ENCODE measurements at places on chromosomes 13 and 19.

DNA sequence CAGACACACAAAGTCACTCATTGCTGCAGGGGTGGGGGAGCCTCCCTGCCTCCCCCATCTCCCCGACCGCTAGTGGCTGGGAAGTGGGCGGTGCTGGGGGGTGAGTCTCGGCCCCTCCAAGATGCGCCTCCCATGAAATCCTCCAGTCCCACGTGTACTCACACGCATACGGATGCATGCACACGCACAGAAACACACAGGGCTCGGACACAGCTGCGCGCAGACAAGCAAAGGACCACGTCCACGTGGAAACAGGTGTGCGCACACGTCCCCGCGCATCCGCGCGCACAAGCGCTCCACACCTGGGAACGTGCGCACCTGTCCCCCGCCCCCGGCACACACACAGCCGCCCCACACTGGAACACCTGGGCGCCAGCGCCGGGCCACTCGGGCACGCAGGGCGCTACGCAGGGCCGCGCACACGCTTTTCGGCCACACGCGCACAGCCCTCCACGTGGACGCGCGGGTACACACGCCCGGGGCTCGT, 687 bp downstream of the MATK start:
- no peak for DNase-seq

DNA sequence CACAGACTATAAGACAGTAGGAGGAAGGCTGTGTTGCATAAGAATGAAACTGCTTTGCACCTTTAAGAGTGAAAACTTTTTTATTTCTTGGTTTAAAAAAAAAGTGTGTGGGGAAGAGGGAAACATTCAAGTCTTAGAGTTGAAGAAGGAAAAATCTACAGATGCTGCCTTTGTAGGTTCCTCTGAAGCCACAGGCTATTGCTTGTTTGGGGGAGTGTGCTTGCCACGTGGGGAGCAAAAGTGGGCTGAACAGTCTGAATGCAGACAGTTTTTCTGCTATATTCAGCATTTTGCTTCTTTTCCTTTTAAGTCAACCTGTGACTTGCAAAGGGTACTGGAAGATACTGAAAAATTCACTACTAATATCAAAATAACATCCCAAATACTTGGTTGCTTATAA, 36.9 kb downstream of the EFNB2 start:
- no peak for DNase-seq

DNA sequence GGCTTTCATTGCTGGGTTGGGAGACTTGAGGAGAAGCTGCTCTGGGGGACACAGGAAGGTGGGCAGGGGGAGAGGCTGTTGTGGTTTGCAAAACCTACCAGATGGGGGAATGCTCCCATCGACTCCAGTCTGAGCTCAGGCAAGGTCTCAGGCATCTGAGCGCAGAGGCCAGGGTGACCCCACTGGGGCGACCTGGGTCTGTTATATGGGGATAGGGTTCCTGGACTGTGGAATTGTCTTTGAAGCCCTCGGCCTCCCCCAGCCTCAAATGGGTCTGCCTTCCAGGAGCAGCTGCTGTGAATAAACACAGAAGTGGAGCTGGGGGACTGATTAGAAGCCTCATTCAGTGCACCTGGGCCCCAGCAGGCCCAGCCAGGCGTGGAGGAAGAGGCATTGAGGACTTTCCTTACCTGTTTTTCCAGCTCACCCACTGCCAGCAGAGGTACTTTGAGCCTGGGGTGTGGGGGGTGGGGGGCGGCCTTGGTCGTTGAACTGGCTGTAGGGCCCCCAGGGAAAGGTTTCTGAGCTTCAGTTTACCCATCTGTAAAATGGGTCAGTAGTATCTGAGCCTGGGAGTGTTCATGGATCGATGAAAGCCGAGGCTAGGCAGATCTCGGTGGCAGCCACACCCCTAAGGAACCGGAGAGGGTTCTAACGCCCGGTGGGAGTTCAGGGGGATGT, 1.4 kb downstream of the CERS4 start:
- no peak for DNase-seq

DNA sequence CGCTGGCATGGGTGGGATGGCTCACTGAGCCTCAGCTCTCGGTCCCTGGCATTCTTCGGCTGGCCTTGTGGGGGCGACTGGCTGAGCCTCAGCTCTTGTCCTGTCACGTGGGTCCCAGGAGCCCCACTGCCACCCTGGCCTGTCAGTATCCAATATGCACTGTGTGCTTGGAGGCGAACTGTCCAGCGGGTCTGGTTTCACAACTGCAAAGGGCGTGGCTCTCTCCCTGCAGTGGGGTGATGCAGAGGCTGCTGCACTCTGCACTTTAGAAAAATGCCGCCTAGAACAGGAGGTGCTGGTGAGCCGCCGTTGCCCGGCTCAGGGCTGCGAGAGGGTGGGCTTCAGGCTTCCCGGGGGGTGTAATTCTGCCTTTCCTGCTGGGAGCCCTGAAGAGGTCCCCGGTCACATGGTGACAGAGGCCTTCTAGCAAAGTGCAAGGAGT, 17.0 kb upstream of the TMEM255B start:
- peak; percentile 57 for DNase-seq

- no peak for DNase-seq
These were observed 25.9 kb downstream of the RXFP2 start for GRCh38 chr13:31765138-31765785.

DNA sequence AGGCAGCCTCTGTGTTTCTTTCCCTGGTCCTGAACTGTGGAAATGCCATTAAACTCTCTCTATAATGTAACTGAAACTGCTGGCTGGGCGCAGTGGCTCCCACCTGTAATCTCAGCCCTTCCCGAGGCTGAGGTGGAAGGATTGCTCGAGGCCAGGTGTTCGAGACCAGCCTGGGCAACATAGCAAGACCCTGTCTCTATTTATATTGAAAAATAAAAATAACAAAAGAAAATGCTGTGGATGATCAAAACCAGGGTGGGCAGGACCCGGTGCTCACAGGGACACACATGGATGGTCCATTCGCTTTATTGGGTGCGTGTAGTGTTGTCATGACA, 3.5 kb downstream of the MPV17L2 start:
- no peak for DNase-seq

DNA sequence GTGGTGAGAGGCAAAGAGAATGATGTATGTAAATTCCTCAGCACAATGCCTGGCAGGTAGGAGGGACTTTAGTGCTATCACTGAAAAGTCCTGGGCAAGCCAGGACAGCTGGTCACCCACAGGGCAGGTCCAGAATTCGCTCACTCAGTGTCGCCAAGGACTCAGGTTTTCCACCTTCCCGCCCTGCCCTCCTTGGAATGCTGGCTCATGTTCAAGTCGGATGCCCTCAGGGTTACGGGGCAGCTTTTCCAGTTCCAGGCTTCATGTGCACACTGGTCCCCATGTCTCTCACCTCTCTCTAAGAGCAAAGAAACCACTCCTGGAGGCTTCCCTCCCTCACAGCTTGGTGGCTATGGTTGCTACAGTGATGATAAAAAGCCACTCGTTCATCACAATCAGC, 24.8 kb upstream of the NAXD start:
- no peak for DNase-seq

DNA sequence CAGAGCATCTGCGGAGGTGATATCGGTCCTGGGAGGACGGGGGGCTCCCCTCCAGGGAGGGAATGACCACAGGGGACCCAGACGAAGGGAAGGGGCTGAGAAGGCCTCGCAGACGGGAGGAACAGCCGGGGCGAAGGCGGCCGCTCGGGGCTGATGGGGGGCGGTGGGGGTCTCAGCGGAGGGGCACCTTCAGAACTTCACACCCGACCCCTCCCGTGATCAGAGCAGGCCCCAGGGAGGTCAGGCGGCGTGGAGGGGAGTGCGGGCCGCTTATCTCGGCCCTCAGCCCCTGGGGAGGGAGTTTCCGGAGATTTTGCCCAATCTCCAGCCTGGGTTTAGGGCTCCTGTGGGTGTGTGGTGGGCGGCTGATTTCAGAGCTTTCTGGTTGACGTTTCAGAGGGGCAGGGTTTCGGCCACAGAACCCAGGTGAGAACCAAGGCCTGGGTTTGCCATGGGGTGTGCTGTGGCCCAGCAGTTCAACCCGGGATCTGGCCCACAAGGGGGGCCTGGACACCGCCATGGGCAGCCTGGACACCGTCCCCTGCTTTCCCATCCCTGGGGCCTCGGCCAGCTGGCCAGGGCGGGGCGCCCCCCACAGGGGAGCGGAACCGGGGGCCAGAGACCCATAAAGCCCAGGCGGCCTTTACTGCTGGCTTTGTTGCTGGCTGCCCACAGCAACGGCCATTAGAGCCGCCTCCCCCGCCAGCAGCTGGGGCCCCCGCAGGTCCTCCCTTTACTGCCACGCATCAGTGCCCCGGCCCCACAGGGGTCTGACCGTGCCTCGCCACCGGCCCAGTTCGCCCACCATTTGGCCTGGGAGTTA, 29.0 kb downstream of the ARID3A start:
- peak; percentile 75 for DNase-seq

DNA sequence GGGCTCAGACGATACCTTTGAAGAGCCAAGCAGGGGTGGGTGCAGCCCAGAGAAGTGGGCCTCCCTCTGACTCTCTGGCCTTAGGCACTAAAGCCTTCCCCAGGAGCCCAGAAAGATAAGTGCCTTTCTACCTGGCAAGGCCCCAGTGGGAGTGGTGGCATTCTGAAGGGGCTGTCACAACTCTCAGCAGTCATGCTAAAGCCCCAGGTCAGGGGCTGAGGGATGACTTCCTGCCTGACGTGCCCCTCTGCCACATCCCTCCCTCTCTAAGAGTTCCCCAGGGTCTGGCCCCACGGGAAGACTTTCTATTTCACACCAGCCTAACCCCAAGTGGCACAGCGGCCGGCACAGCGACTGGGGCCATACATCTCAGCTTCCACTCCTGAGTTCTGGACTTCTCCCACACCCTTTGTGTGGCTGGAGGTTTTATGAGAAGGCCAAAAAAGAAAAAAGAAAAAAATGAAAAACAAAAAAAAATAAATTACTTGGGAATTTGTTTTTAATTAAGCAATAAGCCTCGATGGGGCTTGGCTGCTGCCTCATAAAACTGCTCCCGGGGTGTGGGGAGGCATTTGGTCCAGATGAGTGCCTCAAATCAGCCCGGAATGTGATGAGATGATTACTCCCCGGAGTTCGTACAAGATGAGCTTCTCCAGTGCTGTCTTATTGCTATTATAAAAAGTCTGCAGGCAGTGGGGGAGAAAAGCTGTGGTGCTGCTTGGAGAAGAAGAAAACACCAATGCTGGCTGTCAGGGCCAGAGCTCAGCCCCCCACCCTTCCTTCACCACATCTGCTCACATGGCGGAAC, 28.5 kb upstream of the PLEKHF1 start:
- DNase-seq, result no peak

- no peak for DNase-seq
These were observed 11.2 kb downstream of the KDM4B start for GRCh38 chr19:4980067-4980466.

DNA sequence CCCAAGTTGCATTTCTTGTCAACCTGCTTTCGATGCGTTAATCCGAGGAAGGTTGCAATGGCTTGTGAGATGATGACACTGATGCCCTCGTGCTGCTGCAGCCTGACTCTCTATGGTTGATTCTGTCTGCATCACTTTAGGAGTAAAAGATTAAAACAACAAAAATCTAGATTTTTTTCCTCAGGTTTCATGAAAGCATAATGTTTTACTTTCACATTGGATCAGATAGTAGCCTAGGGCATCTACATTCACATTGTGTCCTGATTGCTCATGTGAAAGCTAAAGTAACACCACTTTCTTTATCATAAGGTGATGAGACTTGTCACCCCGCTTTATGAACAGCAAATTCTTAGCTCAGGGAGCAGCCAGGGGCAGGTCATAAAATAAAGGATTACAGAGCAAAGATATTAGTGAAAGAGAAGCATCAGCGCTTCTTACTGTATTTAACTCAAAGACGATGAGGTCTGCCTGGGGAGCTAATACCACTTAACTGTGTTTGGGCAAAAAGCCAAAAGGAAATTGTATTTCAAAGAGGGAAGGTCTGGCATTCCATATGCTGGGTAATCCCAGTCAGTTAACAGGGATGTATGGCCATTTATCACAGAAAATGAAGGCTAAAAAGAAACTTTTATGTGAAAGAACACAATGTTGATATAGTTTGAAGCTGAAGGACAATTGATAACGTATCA, 270.5 kb downstream of the GPC6 start:
- no peak for DNase-seq

DNA sequence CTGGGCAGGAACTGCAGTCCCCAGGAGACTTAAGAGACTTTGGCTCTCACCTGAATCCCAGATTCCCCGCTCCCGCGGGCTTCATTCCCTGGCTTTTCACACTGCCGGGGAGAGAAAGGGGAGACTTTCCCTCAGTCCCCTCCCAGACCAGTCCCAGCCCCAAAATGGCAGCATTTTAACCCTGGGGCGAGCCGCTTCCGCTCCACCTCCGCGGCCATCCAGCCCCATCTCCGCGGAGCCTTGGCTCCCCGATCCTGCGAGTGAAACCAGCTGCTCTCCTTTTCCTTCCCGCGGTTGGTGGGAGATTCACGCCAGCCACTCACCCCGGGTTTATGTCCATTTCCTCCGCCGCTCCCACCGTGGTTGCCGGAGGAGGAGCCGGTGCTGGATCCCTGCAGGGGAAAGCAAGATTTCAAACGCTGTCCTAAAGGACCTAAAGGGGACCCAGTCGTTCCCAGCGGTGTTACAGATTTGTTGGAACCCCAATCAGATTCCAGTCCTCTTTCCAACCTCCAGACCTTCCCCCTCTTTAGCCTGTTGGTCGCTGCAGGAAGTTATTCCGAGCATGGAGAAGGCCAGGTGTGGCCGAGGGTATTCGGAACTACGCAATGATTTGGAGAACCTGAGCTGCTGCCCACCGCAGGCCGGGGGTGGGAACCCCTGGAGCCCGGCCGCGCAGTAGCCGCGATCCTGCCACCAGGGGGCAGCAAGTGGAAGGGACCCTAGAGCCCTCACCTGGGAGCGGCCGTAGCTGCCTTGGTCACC, 3.4 kb downstream of the DMKN start:
- peak; percentile 96 for DNase-seq

- DNase-seq, result no peak
These were observed 334.0 kb downstream of the LIG4 start for GRCh38 chr13:107881362-107881761.

DNA sequence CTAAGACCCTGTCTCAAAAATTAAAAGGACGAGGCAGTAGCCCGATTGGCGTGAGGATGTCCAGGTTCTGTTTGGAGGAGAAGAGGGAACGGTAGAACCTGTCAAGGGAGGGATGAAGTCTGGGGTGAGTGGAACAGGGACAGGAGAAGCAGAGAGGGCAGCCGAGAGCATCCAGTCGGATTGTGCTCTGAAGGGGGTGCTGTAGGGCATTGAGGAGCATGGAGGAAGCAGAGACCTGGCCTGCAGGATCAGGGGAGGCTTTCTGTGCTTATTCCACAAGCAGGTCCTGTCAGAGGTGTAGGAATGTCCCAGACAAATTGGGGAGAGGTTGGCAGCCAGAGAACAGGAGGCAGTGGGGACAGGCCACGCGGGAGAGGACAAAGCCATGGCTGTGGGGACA, 14.1 kb downstream of the AP2A1 start:
- DNase-seq, result no peak

DNA sequence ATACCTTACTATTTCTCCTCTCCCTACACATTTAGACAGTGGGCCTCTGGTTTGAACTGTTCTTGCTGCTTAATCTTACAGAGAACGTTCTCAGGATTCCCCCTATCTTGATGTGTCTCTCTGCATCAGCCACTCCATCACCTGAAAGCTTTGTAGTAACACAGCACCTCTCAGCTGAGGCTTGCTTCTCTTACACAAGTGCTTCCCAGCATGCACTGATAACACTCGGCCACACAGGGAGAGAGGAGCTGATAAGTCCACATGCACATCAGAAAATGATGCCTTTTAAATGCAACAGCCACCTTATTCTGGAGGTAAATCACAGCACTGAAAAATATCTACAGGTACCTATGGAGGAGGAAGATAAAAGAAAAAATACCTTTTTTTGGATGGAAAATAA, 192.2 kb upstream of the TSHZ3 start:
- no peak for DNase-seq

GRCh38 chr19:17076543-17076991, 990 bp downstream of the MYO9B start:
- DNase-seq, result peak; percentile 47
